ENCODE measurements at places on chromosomes 6 and 20. TPM values are rescaled to one million over a fixed set of nuclear protein-coding genes. Genes with fewer than 3 reads are reported as not detected.

The RBM24 gene
- 189 TPM for total RNA-seq

DNA sequence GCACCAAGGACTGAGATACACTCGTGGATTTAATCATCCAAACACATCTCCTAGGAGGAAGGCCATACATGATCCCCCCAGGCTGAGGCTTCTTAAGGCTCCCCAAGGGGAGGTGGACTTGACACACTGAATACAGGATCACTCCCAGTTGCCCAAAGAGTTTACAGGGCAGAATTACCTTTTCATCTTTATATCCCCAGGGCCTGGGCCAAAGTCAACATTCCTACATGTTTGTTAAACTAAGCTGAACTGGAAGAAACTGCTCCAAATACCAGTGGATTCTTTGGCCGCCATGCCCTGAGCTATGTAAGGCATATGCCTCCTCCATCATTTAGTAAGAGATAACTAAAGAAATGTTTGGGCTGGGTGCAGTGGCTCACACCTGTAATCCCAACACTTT, 22.2 kb upstream of the SERPINB1 start:
- no peak for DNase-seq

GRCh38 chr6:39599973-39600372, 125.2 kb downstream of the KIF6 start:
- DNase-seq, result no peak

- no peak for DNase-seq
Observed at GRCh38 chr6:165714907-165715306, 51.9 kb upstream of the PDE10A start.

GRCh38 chr6:110266996-110267395, 86.8 kb downstream of the CDC40 start:
- no peak for DNase-seq

GRCh38 chr6:47749757-47750156, 32.1 kb upstream of the OPN5 start:
- no peak for DNase-seq

DNA sequence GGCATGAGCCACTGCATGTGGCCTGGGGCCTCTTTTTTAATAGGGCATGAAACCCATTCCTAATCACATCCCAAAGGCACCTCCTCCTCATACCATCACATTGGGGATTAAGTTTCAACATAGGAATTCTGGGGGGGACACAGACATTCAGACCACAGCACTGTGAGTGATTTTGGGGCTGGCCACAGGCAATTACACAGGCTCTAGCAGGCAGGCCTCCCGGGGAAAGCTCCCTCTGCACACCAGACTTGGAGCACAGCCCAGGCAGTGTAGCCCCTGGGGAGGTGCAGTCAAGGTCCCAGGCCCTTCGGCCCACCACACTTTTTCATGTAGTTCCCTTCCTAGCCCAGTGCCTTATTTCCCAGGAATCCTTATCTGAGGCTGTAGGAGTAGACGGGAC, 5.5 kb downstream of the SFT2D1 start:
- DNase-seq, result no peak

The C20orf202 gene
- 0.41 TPM for total RNA-seq

DNA sequence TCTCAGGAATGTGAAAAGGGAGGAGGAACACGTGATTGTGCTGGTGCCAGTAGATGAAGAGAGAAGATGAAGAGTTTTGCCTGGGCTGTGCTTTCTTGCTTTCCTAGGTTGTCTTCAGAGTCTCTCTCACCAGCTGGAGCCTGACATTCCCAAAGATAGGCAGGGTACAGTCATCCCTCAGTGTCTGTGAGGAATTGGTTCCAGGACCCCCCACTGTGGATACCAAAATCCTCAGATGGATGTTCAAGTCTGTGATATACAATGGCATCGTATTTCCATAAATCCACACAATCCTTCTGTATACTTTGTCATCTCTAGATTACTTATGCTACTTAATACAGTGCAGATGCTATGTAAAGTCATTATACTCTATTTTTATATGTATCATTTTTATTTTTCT, 113.5 kb downstream of the SAMD5 start:
- DNase-seq, result no peak

DNA sequence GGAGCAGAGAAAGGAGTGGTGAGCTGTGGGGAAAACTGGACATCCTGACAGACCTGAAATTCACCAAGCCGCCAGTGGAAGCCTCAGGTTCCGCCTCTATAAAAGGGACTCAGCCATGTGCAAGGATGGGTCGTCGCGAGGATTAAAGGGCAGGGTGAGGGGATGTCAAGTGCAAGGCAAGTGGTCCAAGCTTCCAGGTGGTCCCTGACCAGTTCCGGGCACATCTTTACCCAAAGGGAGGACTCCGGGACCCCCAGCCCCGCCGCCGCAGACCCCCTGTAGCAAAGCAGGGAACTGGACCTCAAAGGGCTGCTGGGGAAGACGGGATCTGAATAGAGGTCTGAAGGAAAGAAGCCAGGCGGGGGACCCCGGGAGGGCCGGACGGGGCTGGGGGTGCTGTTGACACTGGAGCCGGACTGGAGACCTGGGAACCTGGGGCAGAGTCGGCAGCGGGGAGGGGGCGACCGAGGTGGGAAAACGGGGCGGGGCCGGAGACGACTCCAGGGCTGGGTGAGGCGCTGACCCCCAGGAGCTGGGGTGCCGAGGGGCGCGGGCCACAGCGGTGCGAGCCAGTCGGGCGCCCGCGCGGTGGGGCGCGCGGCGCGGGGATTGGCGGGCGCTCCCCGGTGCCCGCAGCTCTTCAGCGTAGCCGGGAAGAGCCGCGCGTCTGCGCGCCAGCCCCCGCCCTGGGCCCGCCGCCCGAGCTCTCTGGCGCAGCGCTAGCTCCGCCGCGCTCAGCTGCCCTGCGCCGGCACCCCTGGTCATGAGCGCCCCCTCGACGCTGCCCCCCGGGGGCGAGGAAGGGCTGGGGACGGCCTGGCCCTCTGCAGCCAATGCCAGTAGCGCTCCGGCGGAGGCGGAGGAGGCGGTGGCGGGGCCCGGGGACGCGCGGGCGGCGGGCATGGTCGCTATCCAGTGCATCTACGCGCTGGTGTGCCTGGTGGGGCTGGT, at the start of gene SSTR4:
Gene SSTR4 (plus strand): TSS at position 592 of the 951 bp plus-strand sequence. CDS start 172 bp downstream, at position 764.
- no peak for DNase-seq

DNA sequence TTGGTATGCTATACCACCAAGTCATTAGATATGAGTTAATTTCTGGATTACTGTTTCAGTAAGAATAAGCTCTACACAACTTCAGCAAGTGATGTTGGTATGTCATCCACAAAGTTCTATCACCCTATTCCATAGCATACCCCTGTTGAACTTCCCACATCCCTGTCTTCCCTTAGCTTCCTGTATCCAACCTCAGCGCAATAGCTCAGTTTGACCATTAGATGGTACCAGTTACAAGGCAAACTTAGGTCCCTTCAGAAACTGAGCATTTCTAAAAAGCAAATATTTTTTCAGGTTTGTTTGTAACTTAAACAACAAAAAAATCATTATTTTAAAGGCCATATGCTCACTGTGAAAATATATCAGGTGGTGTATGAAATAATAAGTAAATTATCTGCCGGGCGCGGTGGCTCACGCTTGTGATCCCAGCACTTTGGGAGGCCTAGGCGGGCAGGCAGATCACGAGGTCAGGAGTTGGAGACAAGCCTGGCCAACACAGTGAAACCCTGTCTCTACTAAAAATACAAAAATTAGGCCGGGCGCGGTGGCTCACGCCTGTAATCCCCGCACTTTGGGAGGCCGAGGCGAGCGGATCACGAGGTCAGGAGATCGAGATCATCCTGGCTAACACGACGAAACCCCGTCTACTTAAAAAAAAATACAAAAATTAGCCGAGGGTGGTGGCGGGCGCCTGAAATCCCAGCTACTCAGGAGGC, 8.8 kb upstream of the MOG start:
- DNase-seq, result no peak

The PKIG gene
- total RNA-seq, result 172 TPM

The VSTM2L gene
- 50.3 TPM for total RNA-seq

The MCM3 gene
- 20.1 TPM for total RNA-seq

The KCNK15 gene
- 0.33 TPM for total RNA-seq

DNA sequence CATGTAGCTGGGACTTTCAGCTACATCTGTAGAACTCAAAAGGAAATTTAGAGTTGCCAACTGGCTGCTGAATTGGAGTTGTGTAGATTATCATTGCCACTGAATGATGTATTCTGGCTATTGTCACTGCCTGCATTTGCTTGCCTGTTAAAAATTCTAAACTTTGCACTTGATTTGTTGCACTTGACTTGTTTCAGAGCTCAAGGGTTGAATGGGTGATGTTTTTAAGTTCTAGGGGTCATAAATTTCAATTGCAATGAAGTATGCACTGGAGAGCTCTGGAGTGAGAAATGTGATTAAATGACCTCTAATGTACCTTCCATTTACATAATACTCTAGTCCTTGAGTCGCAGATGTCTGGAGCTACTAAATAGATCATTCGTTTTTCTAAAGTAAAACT, 102.4 kb downstream of the TNFRSF21 start:
- DNase-seq, result no peak

- DNase-seq, result no peak
Observed at GRCh38 chr20:51797357-51798025, 4.8 kb downstream of the SALL4 start.

The HTR1E gene
- total RNA-seq, result not detected

DNA sequence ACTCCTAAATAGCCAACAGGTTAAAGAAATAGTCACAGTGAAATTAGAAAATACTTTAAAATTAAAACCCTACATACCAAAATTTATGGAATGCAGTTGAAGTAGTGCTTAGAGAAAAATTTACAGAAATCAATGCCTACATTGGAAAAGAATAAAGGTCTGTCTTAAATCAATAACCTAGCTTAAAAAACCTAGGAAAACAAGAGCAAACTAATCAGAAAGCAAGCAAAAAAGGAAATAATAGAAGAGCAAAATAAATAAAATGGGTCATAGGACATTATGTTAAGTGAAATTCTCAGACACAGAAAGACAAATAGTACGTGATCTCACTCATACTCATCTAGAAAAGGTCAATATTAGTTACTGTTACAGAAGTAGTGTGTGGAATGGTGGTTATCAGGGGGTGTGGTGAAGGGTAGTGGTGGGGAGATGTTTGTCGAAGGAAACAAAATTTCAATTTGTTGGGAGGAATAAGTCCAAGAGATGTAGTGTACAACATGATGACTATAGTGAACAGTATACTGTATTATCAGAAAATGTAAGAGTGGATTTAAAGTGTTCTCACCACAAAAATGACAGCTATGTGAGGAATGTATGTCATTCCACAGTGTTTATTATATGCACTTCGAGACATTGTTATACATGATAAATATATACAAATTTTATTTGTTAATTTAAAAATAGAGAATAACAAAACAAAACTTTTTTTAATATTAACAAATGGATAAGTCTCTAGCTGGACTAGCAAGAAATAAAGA, 423.6 kb downstream of the CDH26 start:
- no peak for DNase-seq

The BHLHE23 gene
- total RNA-seq, result not detected

DNA sequence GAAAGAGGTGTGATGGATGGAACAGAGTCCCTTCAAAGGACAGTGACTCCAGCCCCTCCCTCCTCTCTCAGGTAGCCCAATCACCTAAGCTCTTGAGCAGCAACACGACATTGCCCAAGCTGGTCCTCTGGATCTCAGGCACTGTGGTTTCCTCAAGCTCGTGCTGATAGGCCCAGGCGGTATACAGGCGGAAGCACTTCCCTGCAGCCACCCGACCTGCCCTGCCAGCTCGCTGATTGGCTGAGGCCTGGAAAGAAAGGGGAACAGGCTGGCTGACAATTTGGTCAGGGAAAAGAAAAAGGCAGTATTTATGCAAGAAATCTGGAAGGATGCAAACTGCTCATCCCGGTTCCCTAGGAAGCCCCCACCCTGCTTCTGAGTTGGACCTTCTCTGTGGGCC, 9.6 kb downstream of the C6orf136 start:
- no peak for DNase-seq

The SIM1 gene
- not detected for total RNA-seq

DNA sequence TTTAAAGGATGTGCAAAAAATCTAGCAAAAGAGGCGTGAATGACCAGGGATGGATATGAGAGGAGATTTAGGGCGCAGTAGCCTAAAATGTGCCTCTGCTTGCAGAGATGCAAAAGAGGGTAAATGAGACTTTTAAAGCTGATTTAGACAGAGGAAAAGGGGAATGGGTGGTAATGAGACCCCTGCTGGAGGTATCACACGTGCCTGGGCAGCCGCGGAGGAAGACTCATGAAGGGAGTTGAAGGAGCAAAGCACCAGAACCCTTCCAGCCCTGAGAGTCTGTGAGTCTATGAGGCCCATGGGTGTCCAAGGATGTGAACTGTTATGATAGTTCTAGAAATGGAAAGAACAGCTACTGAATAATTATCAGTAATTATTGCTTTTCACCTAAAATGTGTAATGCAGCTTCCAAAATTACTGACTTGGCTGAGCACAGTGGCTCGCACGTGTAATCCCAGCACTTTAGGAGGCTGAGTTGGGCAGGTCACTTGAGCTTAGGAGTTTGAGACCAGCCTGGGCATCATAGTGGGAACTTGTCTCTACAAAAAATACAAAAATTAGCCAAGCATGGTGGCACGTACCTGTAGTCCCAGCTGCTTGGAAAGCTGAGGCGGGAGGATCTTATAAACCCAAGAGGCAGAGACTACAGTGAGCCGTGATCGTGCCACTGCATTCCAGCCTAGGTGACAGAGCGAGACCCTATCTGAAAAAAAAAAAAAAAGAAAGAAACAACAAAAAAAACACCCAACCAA, 38.2 kb upstream of the TIAM2 start:
- DNase-seq, result no peak

GRCh38 chr20:57594092-57594951, 25.9 kb downstream of the ZBP1 start:
- DNase-seq, result peak; percentile 49

DNA sequence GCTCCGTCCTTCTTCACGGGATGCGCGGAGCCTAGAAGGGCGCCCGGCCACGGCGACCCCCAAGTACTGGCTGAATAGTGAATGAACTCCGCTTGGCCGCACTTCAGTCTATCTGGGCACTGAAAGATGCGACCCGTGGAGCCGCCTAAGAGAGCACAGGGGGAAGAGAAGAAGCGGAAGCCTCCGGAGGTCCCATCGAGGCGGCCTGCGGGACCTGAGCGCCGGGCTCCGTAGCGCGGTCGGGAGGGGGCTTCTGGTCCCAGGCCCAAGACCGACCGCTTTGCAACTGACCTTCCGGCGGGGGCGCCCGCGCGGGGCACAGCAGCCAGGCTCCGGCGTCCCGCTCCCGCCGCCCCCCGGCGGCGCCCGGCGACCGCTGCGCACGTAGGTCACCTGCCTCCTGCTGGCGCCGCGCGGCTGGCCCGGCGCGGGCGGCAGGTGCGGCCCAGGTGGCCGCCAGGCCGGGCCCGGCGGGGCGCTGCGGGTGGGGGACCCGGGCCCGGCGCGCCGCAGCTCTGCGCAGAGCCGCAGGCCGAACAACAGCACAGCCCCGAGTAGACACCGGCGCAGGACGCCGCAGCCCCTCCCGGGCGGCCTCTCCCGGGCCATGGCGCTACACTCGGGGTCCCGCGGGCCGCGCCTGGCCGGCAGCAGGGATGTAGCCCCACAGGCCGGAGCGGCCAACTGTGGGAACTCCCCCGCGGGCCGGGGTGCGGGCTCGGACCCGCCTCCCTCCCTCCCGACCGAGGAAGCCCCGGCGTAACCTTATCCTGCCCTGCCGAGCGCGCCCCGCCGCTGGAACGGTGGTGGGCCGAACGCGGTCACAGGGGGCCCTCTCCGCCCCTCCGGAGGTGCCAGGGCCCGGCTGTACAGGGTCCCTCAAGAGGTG, at the start of gene METTL24:
Gene METTL24 (minus strand): TSS at position 686 of the 889 bp plus-strand sequence. CDS start 77 bp downstream, at position 609.
- DNase-seq, result no peak
